ENCODE measurements at places on chromosomes 1 and 21. TPM values are rescaled to one million over a fixed set of nuclear protein-coding genes. Genes with fewer than 3 reads are reported as not detected.

HSD3B1 gene
- total RNA-seq = 0.61 TPM

CNIH3 gene
- 8.3 TPM for total RNA-seq

SNX7 gene
- 31.8 TPM for total RNA-seq

SAMSN1 gene
- 9.4 TPM for total RNA-seq

PRELP gene
- total RNA-seq = 3.7 TPM

PSEN2 gene
- total RNA-seq = 33.9 TPM

RBM11 gene
- total RNA-seq = 14.4 TPM

SYCP1 gene
- total RNA-seq = not detected
